Activated naive CD4-positive, alpha-beta T cell treated with anti-CD3 and anti-CD28 coated beads for 36 hours (primary cell): ENCODE measurements at places on chromosomes 6 and 20.
A peak's percentile ranks its signal among the peaks of the same experiment; 100 is the strongest.

DNA sequence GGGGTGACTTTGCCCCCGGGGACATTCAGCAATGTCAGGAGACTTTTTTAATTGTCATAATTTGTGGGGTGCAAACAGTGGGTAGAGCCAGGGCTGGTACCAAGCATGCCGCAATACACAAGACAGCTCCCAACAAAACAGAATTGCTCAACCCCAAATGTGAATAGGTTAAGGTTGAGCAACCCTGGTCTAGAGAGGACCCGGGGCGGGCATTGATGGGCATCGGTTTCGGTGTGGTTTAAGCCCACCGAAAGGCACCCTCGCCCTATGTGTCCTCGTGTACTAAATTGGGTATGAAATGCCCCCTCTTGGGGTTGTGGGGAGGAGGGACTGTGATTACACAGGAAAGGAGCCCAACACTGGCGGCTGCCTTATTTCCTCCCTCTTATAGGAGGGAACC lies 36.0 kb downstream of the KIAA1755 start:
- no peak for DNase-seq

DNA sequence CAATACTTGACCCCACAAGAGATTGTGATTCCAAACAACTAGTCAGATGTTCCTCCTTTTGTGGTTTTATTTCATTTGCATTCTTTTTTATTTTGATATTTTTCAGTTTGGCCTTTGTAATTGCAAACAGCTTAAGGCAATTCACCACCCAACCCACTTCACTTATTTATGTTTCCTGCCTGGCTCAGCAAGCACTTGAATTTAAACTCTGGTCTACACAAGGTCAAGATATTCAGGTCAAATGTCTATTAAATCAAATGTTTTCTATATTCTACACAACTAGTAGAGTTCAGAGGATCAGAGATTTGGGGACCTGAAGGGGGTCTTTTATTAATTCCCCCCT lies 100.1 kb downstream of the SGK1 start:
- DNase-seq = no peak

GRCh38 chr20:62329389-62330377 lies 26.9 kb downstream of the ADRM1 start:
- DNase-seq = no peak

DNA sequence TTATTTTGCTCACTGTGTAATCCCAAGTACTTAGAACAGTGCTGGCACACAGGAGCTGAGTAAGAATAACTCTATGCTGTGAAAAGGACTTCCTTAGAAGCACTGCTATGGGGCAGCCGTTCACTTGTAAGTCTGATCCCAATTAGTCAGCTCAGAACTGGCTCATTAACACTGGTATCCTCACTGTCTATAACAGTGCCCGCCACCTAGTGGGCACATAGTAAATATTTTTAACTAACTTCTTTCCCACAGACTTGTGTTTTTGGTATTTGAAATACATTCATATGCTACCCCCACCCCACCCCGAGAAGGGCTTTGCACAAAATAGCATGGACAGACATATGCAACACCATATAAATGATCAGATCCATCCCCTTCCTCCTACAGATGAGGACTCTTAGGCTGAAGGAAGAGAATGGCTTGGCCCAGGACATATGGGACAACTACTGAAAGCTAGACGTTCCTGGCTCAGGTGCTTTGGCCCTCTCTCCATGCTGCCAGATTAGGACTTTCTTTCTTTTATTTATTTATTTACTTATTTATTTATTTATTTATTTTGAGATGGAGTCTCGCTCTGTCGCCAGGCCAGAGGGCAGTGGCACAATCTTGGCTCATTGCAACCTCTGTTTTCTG lies 47.1 kb downstream of the DST start:
- DNase-seq = peak; percentile 74
